Neuronal stem cell (in vitro differentiated cells): ENCODE measurements at places on chromosomes 2 and 18.
A peak's percentile ranks its signal among the peaks of the same experiment; 100 is the strongest.

- no peaks in the 10 kb centered on the region for H3K27me3 ChIP-seq
- no peaks in the 10 kb centered on the region for H3K36me3 ChIP-seq
- no peak overlapping the region for H3K27ac ChIP-seq
- H3K4me1 ChIP-seq = no peaks in the 10 kb centered on the region
- DNase-seq = no peak
Measured at GRCh38 chr2:71971493-71971892, 176.2 kb downstream of the CYP26B1 start.

- peak; percentile 4 for DNase-seq
- H3K4me3 ChIP-seq = peak overlapping the region; percentile 64
- H3K4me1 ChIP-seq = peaks cover 2% of the 10 kb centered on the region
- no peaks in the 10 kb centered on the region for H3K27me3 ChIP-seq
- peaks cover 7% of the 10 kb centered on the region for H3K36me3 ChIP-seq
- peak overlapping the region; percentile 99 for H3K27ac ChIP-seq
Measured at GRCh38 chr2:32009516-32010256, 1.1 kb downstream of the MEMO1 start.

DNA sequence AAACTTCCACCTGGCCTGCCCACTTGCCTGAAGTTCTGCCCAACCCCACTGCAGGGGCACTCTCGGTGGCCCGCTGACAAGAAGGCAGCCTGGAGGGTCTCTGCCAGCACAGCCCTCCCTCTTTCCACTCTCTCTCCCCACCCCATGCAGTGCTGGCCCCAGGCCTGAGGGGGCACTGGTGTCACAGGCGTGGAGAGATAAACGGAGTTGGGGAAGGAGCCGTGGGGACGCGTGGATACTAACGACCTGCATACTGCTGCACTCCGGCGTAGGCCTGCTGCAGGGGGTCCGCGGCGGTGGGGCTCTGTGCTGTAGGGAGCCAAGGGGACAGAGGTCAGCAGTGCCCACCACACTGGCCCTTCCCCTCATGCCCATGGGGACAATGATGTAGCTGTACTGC is 299.3 kb downstream of the CELF4 start:
- H3K36me3 ChIP-seq = no peaks in the 10 kb centered on the region
- H3K27ac ChIP-seq = no peak overlapping the region
- no peak overlapping the region for H3K4me3 ChIP-seq
- H3K27me3 ChIP-seq = peaks cover 6% of the 10 kb centered on the region
- no peaks in the 10 kb centered on the region for H3K4me1 ChIP-seq

- peaks cover 13% of the 10 kb centered on the region for H3K4me1 ChIP-seq
- H3K27ac ChIP-seq = no peak overlapping the region
- no peaks in the 10 kb centered on the region for H3K36me3 ChIP-seq
- DNase-seq = no peak
- no peak overlapping the region for H3K4me3 ChIP-seq
Measured at GRCh38 chr2:21262426-21262940, 138.7 kb downstream of the TDRD15 start.

DNA sequence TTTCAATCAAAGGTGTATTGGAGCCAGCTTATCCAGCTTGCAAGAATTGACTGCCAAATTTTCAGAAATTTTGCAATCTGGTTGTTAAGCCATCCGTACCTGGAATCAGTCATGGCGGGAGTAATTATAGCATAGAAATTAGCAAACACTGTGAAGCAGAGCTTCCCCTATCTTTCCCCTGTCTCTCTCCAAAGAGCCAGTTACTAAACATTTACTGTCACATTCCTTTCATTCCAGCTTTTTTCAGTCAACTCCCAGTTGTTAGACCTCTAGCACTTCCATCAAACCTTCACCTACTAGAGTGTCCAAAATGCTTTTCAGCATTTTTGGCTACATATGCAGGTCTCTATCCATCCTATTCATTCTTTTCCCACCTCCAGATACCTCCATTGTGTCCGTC is 137.4 kb downstream of the MC4R start:
- no peak overlapping the region for H3K4me3 ChIP-seq
- DNase-seq = no peak
- no peaks in the 10 kb centered on the region for H3K36me3 ChIP-seq

- H3K27ac ChIP-seq = no peak overlapping the region
- no peak for DNase-seq
- peak overlapping the region; percentile 38 for H3K4me3 ChIP-seq
- peaks cover 12% of the 10 kb centered on the region for H3K4me1 ChIP-seq
Measured at GRCh38 chr2:10057231-10058107, 14.1 kb downstream of the KLF11 start.

GRCh38 chr2:101698844-101699754 is 1.6 kb downstream of the MAP4K4 start:
- H3K27ac ChIP-seq = no peak overlapping the region
- peak overlapping the region; percentile 95 for H3K4me3 ChIP-seq
- no peaks in the 10 kb centered on the region for H3K27me3 ChIP-seq
- peaks cover 37% of the 10 kb centered on the region for H3K36me3 ChIP-seq
- peaks cover 6% of the 10 kb centered on the region for H3K4me1 ChIP-seq

GRCh38 chr2:105611333-105611637 is 133.4 kb upstream of the NCK2 start:
- DNase-seq = no peak
- H3K36me3 ChIP-seq = no peaks in the 10 kb centered on the region
- H3K27ac ChIP-seq = no peak overlapping the region
- peaks cover 14% of the 10 kb centered on the region for H3K4me1 ChIP-seq

- no peak overlapping the region for H3K27ac ChIP-seq
- H3K27me3 ChIP-seq = peaks cover 17% of the 10 kb centered on the region
- no peaks in the 10 kb centered on the region for H3K36me3 ChIP-seq
Measured at GRCh38 chr2:241842620-241843211, 16.0 kb downstream of the PDCD1 start.

- H3K4me1 ChIP-seq = peaks cover 13% of the 10 kb centered on the region
- H3K36me3 ChIP-seq = no peaks in the 10 kb centered on the region
- no peak overlapping the region for H3K4me3 ChIP-seq
- no peak for DNase-seq
- H3K27me3 ChIP-seq = no peaks in the 10 kb centered on the region
- no peak overlapping the region for H3K27ac ChIP-seq
Measured at GRCh38 chr2:10285191-10285555, 17.5 kb upstream of the HPCAL1 start.

DNA sequence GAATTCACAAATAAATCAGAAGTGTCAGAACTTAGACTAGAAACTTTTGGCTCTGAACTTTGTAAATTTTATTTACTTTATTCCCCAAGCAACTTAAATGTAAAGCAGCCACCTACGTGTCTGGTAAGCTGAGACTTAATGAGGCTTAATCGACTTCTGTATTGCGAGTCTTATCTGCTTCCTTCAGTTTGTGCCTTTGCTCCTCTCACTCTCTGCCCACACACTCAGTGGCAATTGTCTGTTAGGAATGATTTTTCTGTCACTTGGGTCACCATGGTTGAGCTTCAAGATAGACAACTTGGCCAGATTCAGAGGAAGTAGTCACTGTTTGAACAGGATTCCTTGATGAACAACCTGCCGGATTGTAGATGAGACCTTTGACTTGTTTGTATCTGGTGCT is 691.4 kb upstream of the FSHR start:
- H3K36me3 ChIP-seq = no peaks in the 10 kb centered on the region
- no peak overlapping the region for H3K27ac ChIP-seq
- no peak overlapping the region for H3K4me3 ChIP-seq

DNA sequence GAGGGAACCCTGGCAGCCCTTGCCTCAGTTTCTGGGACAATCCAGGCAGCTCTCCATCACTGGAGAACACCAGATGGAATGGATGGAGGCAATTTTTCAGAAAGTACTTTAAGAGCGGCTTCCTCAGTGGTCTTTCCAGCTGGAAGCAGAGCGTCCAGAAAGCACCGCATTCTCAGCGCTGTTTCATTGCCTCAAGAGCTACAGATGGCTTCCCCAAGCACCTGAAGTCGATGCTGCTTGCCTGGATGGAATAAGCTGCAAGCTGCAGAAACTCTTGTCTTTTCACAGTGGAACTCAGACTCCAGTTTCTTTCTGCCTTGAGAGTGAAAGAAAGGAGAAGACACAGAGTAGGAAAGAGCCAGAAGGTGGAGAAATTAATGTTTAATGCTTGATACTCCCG is 766.9 kb downstream of the TDRD15 start:
- H3K27ac ChIP-seq = no peak overlapping the region
- H3K4me3 ChIP-seq = no peak overlapping the region
- H3K27me3 ChIP-seq = no peaks in the 10 kb centered on the region
- DNase-seq = no peak
- H3K4me1 ChIP-seq = no peaks in the 10 kb centered on the region
- H3K36me3 ChIP-seq = no peaks in the 10 kb centered on the region

GRCh38 chr2:204670756-204671155 is 125.5 kb downstream of the PARD3B start:
- H3K4me1 ChIP-seq = no peaks in the 10 kb centered on the region
- H3K4me3 ChIP-seq = no peak overlapping the region
- H3K36me3 ChIP-seq = no peaks in the 10 kb centered on the region
- H3K27ac ChIP-seq = no peak overlapping the region

DNA sequence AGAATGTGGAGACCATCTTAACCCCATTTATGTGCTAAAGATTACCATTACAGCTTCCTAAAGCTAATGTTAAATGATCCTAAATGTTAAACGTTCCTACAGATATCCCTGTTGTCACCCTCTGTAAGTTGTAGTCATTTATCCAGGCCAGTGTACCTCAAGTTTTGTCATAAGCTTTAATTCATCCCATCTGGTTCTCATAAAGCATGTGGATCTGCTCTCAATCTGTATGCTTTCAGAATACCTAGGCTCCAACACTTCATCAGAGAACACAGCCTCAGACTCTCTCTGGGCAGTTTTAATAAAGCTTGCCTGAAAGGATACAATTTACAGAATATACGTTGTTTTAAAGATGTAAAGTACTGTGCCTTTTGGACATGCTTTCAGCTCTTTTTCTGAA is 4.2 kb upstream of the CCDC178 start:
- DNase-seq = no peak
- no peak overlapping the region for H3K27ac ChIP-seq
- peaks cover 8% of the 10 kb centered on the region for H3K27me3 ChIP-seq
- no peak overlapping the region for H3K4me3 ChIP-seq

DNA sequence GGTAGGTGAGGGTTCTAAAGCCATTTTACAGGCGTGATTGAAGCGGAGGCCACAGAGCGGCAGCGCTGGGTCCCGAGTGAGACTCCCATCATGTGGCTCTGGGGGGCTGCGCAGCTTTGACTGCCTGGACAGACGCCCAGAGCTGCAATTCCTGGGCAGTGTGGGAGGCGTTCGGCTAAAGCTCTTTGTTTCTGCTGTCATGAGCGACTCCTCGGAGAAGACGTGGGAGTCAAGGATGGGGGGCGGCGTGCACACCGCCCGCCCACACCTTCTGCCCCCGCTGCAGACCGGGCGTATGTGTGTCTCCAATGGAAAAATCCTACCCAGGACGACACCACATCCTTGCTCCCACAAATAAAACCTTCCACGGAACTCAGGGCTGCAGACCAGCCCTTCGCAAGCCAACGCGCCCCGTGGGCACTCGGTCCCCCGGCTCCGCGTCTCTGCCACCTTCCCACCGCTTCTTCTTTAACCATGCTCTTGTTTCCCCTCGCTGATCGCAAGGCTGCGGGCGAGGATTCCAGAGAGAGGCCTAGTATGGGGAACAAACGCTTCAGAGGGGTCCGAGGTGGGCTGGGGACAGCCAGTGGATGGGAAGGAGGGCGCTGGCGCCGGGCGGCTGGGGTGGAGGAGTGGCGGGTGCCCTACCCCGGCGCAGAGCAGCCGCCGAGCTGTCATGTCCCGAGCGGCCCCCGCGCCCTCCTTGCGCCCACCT is 680 bp upstream of the LBH start:
- peak; percentile 54 for DNase-seq
- no peaks in the 10 kb centered on the region for H3K36me3 ChIP-seq
- H3K4me1 ChIP-seq = peaks cover 13% of the 10 kb centered on the region

DNA sequence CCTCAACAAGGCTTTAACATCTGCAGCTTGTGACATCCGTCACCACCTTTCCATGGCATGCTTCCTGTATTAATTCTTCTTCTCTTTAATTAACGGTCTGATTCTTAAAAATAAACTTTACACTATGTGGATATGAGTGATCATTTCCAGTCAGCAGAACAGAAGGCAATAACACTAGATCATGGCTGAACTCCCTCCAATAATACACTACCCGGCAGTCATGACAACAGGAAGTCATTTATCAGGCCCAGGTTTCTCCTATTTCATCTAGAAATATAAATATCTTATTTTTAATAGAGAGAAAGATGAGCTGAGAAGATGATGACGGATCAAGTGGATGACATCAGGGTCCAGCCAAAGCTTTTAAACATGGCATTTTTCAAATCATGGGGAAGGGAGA is 792.2 kb downstream of the SLC4A3 start:
- H3K4me3 ChIP-seq = no peak overlapping the region
- no peaks in the 10 kb centered on the region for H3K27me3 ChIP-seq
- no peaks in the 10 kb centered on the region for H3K36me3 ChIP-seq

GRCh38 chr2:95158891-95159619 is 593 bp downstream of the ZNF514 start:
- H3K27me3 ChIP-seq = no peaks in the 10 kb centered on the region
- DNase-seq = peak; percentile 18
- peaks cover 2% of the 10 kb centered on the region for H3K4me1 ChIP-seq
- peak overlapping the region; percentile 57 for H3K4me3 ChIP-seq
- H3K36me3 ChIP-seq = peaks cover 9% of the 10 kb centered on the region

GRCh38 chr18:5546660-5547059 is 2.9 kb upstream of the EPB41L3 start:
- H3K27me3 ChIP-seq = peaks cover 5% of the 10 kb centered on the region
- H3K4me3 ChIP-seq = no peak overlapping the region
- H3K36me3 ChIP-seq = no peaks in the 10 kb centered on the region
- no peaks in the 10 kb centered on the region for H3K4me1 ChIP-seq
- DNase-seq = peak; percentile 42

DNA sequence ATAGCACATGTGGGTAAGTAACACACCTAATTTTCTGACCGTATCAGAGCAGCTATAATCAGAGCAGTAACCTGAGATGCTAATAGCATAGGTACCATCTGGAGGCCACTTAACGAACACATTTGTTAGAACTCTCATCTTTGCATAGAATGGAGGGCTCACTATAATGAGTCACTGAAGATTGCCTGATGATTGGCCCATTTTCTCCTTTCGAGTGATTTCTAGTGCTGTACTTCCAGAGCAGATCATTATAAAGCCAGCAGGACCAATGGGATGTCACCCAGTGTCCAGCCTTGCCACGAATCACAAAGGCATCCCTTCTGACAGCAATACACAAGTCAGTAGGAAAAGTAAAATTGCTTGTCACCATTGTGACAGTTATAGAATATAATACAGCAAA is 81.7 kb upstream of the REV1 start:
- H3K27me3 ChIP-seq = no peaks in the 10 kb centered on the region
- no peak for DNase-seq
- no peaks in the 10 kb centered on the region for H3K36me3 ChIP-seq
- no peak overlapping the region for H3K4me3 ChIP-seq
